ENCODE measurements at places on chromosomes 4 and X. TPM values are rescaled to one million over a fixed set of nuclear protein-coding genes. Genes with fewer than 3 reads are reported as not detected.

- DNase-seq = no peak
These were observed 25.9 kb upstream of the CLDN24 start for GRCh38 chr4:183348136-183348535.

DNA sequence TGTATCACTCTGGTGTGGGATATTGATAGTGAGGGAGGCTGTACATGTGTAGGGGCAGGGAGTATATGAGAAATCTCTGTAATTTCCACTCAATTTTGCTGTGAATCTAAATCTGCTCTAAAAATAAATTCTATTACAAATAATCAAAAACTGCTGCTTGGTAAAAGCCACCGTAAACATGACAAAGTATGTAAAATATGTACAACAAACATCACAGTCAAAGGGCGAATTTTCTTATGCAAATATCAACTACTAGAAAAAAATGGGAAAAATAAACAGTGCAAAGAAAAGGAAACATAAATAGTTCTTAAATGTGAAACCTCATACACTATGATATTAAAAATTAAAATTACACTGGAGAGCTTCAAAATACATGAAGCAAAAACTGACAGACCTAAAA, 105.1 kb upstream of the DCLK2 start:
- DNase-seq = no peak

GRCh38 chr4:97507587-97508245, 635.6 kb downstream of the STPG2 start:
- no peak for DNase-seq

DNA sequence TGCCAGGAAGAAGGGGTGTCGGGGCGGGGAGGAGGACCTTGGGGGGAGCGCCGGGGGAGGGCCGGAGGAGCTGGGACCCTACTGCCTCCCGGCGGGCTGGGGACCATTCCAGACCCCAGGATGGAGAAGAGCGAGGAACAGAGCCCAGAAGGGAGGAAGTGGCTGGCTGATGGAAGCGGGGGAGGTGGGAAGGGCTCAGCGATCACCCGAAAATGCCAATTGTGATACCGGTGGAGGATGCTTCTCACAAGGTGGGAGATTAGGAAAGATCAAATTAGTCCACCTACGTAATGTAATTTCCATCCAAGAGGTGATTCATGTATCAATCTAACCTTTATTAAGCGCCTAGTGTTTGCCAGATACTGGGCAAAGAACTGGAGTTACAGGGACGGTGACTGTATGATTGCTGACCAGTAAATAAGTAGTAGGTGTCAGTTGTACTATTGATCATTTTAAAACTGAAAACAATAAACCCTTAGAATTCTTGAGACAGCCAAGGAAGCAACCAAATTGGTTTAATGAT, 452 bp upstream of the RAI2 start:
- DNase-seq = no peak

DNA sequence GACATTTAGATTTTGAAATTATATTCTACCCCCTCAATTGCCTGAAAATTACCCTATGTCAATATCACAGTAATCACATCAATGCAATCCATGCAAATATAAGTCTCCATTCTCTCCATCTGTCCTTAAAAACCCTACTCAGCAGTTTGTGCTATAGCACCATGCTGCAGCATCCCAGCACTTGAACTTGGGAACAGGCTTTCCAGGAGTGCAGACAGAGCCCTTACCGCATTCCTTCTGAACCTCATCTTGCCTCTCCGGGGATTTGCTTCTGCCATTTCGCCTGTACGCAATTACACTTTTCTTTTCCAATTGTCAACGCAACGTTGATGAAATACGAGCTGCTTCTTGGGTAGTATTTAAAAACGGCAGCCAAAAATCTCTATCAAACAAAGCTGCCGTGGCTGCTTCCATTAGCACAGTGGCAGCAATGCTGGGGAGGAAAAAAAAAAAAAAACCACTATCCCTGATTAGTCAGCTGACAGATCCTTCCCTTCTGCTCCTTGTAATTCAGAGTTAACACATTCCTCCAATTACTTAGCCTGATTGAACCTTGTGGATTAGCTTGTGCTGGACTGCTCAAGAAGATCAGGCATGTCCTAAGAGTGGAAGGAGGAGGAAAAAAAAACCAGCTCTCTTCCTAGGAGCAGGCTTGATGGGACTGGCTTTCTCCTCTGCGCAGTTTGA, 65.6 kb downstream of the MCF2 start:
- no peak for DNase-seq

- no peak for DNase-seq
These were observed 19.5 kb upstream of the SYTL5 start for GRCh38 chrX:37986893-37987292.

Gene RAB9A
- 49.5 TPM for total RNA-seq

Gene MUC7
- not detected for total RNA-seq

Gene NPFFR2
- total RNA-seq = not detected
